Stimulated activated CD8-positive, alpha-beta memory T cell treated with anti-CD3 and anti-CD28 coated beads, Interleukin-15, amount 100 ng/mL, for 48 hours (primary cell): ENCODE measurements at places on chromosomes 1 and 21.

- DNase-seq, result no peak
Measured at GRCh38 chr1:28862571-28863403, 50.8 kb downstream of the OPRD1 start.

GRCh38 chr1:23551849-23552248, 7.5 kb downstream of the ID3 start:
- DNase-seq, result no peak

DNA sequence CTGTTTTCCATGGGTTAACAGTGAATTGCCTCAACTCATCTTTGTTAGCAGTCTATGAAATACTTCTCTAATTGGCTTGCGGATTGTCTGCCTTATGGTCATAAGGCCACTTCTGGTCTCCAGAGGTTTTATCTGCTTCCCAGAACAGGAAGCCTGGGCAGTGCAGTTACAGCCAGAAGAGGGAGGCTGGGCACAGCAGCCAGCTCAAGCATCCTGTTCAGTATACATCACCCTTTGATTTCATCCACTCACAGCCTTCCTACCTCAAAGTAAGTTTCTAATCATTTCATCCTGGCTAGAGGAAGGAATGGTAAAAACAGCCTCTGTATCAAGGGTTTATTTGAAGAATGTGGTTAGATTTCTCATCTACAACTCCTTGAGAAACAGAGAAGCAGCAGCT, 311.5 kb upstream of the DEPDC1 start:
- DNase-seq, result no peak

DNA sequence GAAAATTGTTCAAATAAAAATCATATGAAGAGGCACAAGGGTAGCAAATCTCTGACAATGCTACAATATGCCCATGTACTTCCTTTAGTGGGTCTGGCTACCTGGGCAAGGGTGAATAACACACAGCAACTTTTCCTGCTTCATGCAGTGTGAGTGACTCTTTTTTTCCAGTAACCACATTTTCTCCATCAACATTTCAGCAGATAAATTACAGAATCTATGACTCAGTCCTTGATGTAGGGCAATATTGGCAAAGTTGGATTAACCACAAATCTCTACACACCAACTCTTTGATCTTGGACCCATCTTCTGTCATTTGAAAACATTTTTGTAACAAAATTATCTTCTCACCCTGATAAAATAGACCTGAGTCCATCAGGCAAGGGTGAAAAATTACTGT, 31.7 kb downstream of the ERICH3 start:
- no peak for DNase-seq

DNA sequence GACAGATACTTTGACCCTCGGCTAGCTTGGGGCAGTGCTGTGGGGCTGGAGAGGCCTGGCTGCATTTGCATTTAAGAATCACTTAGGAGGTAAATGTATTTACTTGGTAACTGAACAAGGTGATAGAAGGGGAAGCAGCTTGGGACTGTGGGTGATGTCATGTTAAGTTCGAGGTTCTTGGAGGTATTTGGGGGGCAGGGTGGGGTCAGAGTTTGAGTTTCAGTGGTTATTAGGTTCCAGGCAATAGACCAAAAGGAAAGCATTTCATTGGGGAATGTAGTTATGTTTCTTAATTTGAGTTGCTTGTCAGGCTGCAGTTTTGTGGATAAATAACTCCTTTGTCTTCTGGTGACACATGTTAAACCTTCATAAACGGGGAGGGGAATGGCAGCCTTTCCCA, 2.4 kb upstream of the FAM78B start:
- DNase-seq, result no peak

GRCh38 chr1:203304919-203305808, at the start of gene BTG2:
Gene BTG2, plus strand, starts transcription at chr1:203305519. Its CDS starts 88 bp downstream, at chr1:203305607.
- peak; percentile 88 for DNase-seq

DNA sequence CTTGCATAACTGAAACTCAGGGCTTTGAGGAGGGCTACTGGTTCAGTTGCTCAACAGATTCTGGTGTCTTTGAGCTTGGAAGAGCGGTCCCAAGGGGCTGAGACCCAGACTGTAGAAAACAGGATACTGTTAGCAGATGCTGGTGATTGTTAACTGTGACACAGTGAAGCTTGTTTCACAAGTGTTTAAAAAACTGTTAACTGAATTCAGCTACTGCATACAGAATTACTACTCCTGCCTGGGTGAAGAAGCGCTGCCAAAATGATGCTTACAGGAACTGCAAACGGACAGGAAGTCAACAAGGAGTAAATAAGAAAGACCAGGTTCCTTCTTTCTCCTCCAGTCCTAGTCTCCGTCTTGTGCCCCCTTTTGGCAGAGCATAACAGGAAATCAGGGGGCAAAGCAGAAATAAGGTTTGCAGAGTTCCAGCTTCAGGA, 195.3 kb upstream of the USP25 start:
- no peak for DNase-seq

DNA sequence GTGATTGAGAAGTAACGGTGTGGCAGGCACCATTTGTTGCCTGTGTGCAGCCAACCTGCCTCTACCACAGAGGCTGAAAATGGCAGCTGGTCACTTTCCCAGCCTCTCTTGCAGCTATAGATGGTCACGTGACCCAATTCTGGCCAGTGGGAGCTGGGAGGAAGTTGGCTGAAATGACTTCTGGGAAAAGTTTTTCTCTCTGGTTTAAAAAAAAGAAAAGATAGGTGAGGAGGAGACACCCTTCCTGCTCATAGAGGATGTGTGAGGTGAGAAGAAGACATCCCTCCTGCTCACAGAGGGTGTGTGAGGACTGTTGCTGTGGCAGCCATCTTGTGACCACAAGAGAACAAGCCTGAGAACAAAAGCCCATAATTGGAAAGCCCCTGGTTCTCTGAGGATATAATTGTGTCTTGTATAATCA, 122.8 kb downstream of the SYF2 start:
- DNase-seq, result no peak

DNA sequence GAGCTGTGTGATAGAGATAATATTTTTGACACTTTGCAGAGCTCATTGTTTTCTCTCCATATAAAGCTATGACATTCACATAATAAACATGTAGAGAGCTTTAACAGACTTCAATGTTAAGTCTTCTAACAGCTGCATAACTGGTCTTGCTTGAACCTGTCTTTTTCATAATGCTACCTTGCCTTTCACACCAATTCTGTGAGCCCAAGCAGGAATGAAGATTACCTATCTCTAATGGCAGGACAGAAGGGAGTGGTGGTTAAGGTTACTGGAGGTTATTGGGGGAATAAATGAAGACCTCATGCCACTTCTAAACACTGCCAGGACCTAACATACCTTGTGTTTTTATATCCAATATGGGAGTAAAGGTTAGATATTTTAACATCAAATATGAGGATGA, 2.3 kb upstream of the CD55 start:
- DNase-seq, result no peak

GRCh38 chr21:43754948-43755781, 20.9 kb downstream of the CSTB start:
- DNase-seq, result no peak

GRCh38 chr1:34982820-34983376, 2.2 kb downstream of the TMEM35B start:
- no peak for DNase-seq

GRCh38 chr1:156961709-156962108, 41.3 kb downstream of the LRRC71 start:
- DNase-seq, result peak; percentile 4

DNA sequence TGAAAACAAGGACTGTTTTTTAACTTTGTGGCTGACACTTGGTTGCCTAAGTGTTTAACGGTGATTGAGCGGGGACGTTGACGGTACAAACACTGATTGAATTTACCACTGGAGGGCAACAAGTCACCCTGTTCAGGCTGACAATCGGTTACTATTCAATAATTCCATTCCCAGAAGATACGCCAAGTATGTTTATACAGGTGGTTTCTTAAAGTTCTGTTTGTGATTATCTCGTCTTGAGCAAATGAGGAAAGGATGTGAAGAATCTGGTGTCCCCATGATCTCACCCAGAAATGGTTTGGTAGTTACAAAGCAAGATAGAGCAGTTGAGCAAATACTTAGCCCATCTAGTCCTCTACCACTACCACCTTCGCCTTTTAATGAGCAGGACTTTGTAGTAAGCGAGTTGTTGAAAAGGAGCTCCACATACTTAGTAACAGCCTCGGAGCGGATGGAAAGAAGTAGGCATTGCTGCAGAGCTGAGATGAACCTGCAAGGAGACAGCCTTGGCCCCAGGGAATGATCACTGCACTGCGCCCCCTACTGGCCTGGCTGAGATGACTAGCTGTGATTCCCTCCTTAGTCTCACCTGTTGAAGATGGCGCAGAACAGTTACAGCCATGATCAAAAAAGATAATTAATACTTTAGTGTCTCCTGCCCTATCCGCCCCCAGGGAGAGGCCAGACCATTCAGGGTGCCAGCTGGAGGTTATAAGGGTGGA, 36.3 kb downstream of the IFNAR1 start:
- peak; percentile 71 for DNase-seq

- DNase-seq, result no peak
Measured at GRCh38 chr1:172390683-172391551, 29.6 kb upstream of the C1orf105 start.

- no peak for DNase-seq
Measured at GRCh38 chr1:228043281-228043848, 36.6 kb downstream of the WNT3A start.

GRCh38 chr1:92486251-92487077, at the start of gene GFI1:
Gene GFI1, minus strand, starts transcription at chr1:92486925. Its CDS starts 3,438 bp downstream, at chr1:92483487.
- DNase-seq, result peak; percentile 84

GRCh38 chr1:55670331-55671082, 455.3 kb upstream of the USP24 start:
- DNase-seq, result no peak

DNA sequence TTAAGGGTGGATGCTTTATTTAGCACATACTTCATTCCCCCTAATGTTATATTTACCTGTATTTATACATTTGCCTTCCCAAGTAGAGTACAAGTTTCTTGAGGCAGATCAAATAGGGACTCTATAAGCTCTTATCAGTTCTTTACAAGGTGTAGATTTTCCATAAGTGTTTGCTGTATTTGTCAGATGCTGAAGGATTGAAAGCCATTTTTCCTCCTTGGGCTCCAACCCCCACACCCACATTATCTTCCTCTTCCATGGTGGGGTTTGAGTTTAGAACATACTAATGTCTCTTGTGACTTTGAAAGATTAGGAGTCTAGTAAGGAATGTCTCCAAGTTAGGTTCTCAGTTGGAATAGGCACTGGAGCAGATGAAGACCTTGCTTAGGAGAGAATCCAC, 2.4 kb upstream of the CHI3L2 start:
- no peak for DNase-seq

DNA sequence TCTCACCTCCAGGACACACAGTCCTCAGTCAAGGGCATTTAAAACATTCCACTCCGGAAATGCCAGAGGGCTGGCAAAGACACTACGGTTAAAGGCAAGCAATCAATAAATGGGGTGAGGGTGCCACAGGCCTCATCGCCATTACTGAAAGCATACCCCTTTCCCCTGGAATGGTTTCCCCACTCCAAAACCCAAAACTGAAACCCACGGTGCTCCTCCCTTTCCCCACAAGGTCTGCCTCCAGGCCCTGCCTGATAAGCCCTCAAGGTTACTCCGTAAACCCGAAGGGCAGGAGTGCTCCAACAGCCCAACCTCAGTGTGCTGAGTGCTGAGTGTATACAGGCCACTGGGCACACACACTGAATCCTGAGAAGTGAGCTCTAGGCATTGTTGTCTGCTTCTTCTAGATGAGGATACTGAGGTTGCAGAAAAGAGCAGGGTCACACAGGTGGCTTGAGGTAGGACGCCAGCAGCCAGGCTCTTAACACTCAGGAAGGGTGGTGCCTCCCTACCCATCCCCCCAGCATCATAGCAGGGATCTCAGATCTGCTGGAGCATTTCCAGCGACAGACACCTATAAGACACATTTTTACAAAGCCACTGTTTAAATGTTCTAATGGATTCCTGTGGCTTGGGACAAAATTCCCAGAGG, 29.0 kb downstream of the SSBP3 start:
- DNase-seq, result no peak

GRCh38 chr1:27473755-27474154, 16.2 kb downstream of the WASF2 start:
- DNase-seq, result no peak

DNA sequence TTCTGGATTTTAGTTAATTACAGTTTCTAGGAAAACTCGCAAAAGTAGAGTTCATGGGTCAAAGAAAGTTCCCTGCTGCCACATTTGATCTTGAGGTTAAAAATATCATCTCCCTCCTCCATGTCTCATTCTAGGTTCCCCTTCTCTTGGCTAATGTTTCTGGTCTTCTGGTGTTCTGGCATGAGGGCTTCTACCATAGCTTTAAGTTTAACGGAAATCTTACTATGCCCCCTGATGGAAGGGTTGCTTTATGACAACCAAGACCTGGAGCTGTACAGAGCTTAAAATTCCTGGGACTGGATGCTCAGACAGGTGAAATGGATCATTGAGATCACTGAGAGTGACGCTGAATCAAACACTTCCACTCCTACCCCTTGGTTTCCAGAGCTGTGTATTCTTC, 1881.7 kb downstream of the MRPL39 start:
- DNase-seq, result no peak
